CD4-positive, alpha-beta T cell treated with Interferon alpha-2 for 1 hour (primary cell): ENCODE measurements at places on chromosomes 2 and 18.

DNA sequence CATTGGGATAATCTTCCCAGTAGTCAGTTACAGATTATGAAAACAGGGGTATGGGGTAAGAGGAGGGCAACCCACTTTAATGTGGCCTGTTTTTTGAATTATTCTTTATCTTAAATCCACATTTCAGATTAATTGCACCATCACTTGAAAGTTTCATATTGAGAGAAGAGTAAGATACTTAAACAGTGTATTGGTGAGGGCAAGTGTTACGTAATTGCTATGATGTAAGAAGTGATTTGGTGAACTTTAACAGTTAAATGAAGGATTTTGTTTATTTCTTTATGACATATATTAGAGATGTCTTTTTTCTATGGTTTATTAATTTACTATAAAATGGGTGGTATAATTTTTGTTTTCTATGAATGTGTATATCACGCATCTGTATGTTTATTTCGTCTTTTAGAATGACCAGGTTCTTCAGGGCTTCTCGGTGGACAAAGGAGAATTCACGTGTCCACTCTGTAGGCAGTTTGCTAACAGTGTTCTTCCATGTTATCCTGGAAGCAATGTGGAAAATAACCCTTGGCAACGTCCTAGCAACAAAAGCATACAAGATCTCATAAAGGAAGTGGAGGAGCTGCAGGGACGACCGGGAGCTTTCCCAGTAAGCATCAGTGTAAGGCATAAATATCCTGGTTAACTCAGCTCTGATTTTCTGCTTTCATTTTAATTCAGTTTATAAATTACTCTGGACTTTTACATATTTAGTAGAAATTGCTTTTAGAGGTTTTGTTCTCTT lies 171.2 kb upstream of the MYO3B start:
- DNase-seq: no peak

DNA sequence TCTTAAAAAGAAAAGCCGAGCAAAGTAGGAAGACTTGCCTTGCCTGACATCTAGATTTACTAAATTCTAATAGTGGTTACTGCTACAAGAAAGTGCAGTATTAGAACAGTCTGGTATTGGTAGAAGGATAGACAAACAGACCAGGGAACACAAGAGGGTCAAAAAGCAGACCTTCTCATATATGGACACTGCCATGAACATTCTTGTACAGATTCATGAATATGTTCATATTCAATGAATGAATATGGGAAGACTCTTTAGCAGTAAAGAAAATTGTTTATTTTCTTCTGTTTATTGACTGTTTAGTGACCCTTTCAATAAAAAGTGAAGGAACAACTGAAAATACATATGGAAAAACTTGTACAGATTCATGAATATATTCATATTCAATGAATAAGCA lies 37.6 kb downstream of the DTNB start:
- DNase-seq: no peak

DNA sequence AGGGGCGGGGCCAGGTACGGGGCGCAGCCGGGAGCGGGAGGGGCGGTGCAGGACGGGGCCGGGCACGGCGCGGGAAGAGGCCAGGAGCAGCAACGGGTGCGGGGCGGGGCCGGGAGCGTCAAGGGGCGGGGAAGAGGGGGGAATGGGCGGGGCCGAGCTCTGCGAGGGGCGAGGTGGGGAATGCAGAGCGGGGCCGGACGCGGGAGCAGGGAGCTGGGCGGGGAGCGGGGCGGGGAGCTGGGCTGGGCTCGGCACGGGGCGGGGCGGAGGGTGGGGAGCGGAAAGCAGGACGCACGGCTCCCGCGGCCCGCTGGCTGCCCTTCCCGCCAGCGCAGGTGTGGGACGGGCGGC lies at the start of gene IMPA2:
Gene IMPA2, plus strand, starts transcription at position 316 of the 351 bp plus-strand sequence. CDS start 163 bp downstream, outside the sequence.
- no peak for DNase-seq

- DNase-seq: no peak
Observed at GRCh38 chr2:237153181-237153580, 67.5 kb downstream of the COPS8 start.
